ENCODE measurements at places on chromosomes 4 and X.

- peaks cover 18% of the 10 kb centered on the region for H3K27me3 ChIP-seq
- peaks cover 51% of the 10 kb centered on the region for H3K4me1 ChIP-seq
- peaks cover 45% of the 10 kb centered on the region for H3K36me3 ChIP-seq
- no peak for DNase-seq
- H3K4me3 ChIP-seq: peak overlapping the region; percentile 91
Observed at GRCh38 chr4:780716-781492, 45.0 kb downstream of the CPLX1 start.

DNA sequence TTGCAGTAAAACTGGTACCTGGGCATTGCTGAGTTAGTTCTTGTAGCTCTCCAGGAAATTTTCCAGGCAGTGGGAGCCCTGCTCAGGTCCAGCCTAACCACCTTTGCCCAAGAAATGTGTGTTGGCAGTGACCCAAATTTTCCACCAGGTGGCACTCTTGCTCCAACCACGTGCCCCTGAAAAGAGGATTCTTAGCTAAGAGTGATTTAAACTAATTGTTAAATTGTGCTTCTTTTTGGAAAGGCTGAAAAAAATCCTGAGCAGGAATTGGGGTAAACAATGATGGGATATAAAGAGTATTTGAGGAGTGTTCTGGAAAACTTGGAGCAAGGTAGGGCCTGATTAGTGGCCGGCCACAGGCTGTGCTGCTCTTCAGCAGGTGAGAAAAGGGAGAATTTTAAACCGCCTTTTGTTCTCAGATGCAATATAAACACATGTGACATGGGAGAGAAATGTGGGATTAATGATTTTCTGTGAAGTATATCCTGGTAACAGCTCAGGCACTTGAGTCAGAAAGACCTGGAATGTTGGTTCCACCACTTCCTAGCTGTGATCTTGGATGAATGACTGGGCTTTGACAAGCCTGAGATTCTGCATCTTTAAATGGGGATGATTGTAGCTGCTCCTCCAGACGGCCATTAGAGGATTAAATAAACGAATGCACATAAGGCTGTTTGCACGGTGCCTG, 219.6 kb downstream of the PTTG2 start:
- H3K36me3 ChIP-seq: no peaks in the 10 kb centered on the region
- peaks cover 28% of the 10 kb centered on the region for H3K4me1 ChIP-seq
- H3K4me3 ChIP-seq: no peak overlapping the region
- H3K27me3 ChIP-seq: peaks cover 6% of the 10 kb centered on the region
- peak overlapping the region; percentile 15 for H3K27ac ChIP-seq
- DNase-seq: peak; percentile 54

GRCh38 chr4:169205075-169205743, 65.5 kb downstream of the SH3RF1 start:
- H3K4me1 ChIP-seq: peaks cover 30% of the 10 kb centered on the region
- no peaks in the 10 kb centered on the region for H3K27me3 ChIP-seq
- no peaks in the 10 kb centered on the region for H3K36me3 ChIP-seq

DNA sequence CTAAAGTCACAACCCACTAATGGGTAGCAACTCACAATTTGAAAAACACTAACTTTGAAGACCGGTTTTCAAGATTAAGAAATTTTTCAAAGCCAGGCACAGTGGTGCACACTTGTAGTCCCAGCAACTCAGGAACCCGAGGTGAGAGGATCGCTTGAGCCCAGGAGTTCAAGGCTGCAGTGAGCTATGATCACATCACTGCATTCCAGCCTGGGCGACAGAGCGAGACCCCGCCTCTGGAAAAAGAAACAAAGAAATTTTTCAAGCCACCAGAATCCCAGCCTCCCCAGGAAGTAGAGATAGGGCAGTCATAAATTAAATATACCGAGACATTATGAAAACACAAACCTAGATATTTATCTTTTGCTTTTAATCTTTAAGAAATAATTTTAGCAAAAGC, 13.0 kb downstream of the SMARCA1 start:
- H3K27ac ChIP-seq: no peak overlapping the region
- no peak overlapping the region for H3K4me3 ChIP-seq
- H3K27me3 ChIP-seq: peaks cover 4% of the 10 kb centered on the region
- H3K4me1 ChIP-seq: no peaks in the 10 kb centered on the region

DNA sequence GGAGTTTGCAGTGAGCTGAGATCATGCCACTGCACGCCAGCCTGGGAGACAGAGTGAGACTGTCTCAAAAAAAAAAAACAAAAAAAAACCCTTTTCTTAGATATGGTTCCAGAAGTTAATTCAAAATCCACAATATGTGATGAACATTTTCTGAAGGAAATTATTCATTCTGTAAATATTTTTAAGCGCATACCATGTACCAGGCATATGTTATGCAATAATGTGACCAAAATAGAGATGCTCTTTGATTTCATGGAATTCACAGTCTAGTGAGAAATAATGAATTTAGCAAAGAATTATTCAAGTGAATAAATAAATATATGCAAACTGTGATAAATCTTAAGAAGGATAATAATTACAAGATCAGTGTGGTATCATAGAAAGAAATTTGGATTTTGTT, 174.7 kb downstream of the GC start:
- no peak overlapping the region for H3K27ac ChIP-seq
- no peak for DNase-seq
- H3K27me3 ChIP-seq: no peaks in the 10 kb centered on the region
- no peak overlapping the region for H3K4me3 ChIP-seq
- H3K4me1 ChIP-seq: no peaks in the 10 kb centered on the region
- H3K36me3 ChIP-seq: no peaks in the 10 kb centered on the region

DNA sequence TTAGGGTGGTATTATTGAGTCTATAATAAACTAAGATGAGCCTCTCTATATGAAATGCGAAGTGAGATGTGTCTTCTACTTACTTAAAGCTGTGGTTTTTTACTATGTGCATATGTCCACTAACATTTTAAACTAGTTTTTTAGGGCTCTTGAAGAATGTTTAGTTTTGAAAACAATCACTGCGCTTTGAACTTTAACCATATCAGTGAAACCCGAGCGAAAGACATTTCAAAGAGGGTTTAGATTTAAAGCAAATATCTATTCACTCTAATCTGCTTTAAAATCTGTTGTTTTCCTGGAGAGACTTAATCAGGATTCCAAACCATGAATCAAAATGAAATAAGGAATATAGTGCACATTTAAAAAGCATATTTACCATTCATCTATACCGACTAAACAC, 24.8 kb upstream of the SLC7A11 start:
- no peak overlapping the region for H3K4me3 ChIP-seq
- H3K27ac ChIP-seq: no peak overlapping the region
- H3K4me1 ChIP-seq: no peaks in the 10 kb centered on the region

DNA sequence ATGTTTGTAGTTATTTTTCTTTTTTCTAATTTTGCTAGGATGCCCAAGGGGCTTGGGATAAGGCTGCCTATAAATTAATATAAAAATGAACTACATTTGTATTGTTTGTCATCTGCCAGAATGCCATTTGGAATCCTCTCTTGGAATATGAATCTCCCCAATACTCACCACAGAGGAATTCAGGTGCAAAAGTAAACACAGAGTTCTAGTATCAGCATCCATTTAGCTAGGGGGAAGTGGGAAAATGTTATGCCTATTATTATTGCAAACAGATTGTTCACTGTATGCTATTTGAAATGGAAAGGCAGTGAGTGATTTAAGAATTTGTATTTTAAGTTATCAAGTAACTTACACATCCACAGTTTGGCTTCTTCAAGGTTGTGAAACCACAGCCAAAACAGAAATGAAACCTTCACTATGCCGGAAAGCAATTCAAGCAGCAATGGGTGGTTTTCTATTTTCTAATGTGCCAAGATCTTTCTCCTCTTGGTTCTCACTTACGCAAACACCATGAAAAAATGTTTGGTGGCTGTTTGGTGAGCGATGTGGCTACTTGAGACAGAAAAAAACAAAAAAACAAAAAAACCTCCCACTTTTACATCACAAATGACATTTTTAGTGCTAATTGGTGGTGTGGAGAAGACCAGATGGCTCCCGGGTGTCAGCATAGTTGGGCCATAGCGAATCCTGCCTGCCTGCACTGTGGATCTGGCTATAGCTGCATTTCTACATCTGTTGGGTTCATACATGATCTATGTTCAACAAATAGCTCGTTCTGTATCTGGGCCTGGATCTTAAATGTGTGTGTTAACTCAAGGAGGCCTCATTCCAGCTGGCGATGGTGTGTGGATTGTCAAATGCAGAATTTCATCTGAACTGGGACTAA, 200.8 kb upstream of the GIMD1 start:
- no peak for DNase-seq
- H3K27me3 ChIP-seq: no peaks in the 10 kb centered on the region
- no peaks in the 10 kb centered on the region for H3K36me3 ChIP-seq
- H3K27ac ChIP-seq: no peak overlapping the region

- no peak for DNase-seq
- no peak overlapping the region for H3K27ac ChIP-seq
- H3K4me3 ChIP-seq: no peak overlapping the region
- H3K36me3 ChIP-seq: peaks cover 17% of the 10 kb centered on the region
- peaks cover 3% of the 10 kb centered on the region for H3K4me1 ChIP-seq
- H3K27me3 ChIP-seq: no peaks in the 10 kb centered on the region
Observed at GRCh38 chr4:4446434-4446833, 59.5 kb downstream of the NSG1 start.

DNA sequence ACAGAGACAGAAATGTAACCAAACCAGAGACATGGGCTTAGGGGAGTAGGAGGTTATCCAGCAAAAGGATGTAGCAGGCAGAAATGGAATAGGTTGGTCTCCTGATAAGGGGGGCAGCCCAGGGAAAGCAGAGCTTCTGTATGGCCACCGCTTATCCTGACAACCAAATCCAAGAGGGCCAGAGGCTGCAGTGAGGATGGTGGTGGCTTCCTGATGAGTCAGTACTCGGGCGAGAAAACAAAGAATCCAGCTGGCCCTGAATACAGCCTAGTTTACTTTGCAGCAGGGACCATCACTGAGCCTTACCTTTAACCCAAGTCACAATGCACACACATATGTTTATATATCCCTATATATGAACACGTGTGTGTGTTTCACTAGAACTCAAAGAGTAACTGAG, 129.7 kb upstream of the FTHL17 start:
- no peak for DNase-seq
- H3K4me3 ChIP-seq: no peak overlapping the region
- no peaks in the 10 kb centered on the region for H3K4me1 ChIP-seq
- no peak overlapping the region for H3K27ac ChIP-seq

- no peak overlapping the region for H3K27ac ChIP-seq
- H3K36me3 ChIP-seq: no peaks in the 10 kb centered on the region
- no peak for DNase-seq
- no peak overlapping the region for H3K4me3 ChIP-seq
Observed at GRCh38 chr4:31422006-31422405, 701.8 kb downstream of the PCDH7 start.

DNA sequence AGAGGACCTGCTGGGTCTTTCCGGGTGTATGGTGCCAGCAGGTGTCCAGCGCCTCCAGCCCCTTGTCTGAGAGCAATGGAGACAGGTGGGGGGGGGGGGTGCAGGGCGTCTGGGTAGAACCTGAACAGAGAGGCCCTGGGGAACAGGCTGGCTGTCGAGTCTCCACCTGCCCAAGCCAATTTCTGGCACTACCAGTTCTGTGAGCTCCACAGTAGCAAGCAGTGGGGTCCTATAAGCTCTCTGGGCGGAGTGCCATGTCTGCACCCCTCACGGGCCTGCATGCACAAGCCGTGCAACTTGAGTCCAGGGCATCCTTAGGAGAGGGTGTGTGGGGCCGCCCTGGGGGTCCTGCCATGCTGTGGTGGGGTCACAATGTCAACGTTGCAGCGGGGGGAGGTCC, 10.1 kb upstream of the FGFR3 start:
- H3K27me3 ChIP-seq: no peaks in the 10 kb centered on the region
- H3K36me3 ChIP-seq: no peaks in the 10 kb centered on the region
- H3K27ac ChIP-seq: no peak overlapping the region
- no peak for DNase-seq

DNA sequence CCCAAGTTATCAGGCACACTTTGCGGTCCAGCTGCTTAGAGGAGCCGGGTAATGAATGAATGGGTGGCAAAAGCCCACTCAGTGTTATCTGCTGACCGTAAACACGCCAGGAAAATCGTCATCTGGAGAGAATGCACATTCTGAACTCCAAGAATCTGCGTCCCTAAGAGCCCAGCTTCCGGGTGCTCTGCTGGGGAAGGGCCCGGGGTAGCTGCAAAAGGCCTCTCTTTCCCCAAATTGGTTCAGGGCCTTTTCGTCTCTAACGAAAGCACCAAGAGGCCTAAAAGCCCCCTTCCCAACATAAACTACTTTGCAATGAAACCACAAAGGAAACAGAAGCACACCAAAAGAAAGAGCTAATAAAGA, 1.6 kb upstream of the SFRP2 start:
- peaks cover 48% of the 10 kb centered on the region for H3K4me1 ChIP-seq
- H3K36me3 ChIP-seq: no peaks in the 10 kb centered on the region
- H3K4me3 ChIP-seq: peak overlapping the region; percentile 55
- H3K27me3 ChIP-seq: peaks cover 79% of the 10 kb centered on the region

DNA sequence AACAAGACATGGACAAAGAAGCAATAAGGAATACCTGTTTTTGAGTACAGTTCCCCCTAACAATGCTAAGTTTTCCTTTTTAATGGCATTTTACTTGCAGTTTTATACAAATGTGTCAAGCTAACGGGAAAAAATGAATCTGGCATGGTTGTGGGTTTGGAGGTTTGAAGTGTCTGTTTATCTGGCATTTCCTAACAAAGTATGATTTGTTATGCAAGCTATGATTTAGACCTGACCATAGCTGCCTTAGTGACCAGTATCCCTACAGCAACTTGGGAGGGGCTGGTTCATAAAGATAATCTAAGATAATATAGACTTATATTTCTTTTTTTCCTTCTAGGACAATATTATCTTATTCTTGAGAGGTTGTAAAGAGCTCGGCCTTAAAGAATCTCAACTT, 60.6 kb downstream of the LIMCH1 start:
- peaks cover 3% of the 10 kb centered on the region for H3K27me3 ChIP-seq
- H3K4me1 ChIP-seq: no peaks in the 10 kb centered on the region
- no peak overlapping the region for H3K27ac ChIP-seq
- H3K4me3 ChIP-seq: no peak overlapping the region
- no peak for DNase-seq

- DNase-seq: no peak
- no peaks in the 10 kb centered on the region for H3K27me3 ChIP-seq
- H3K4me1 ChIP-seq: no peaks in the 10 kb centered on the region
- no peak overlapping the region for H3K4me3 ChIP-seq
- H3K36me3 ChIP-seq: no peaks in the 10 kb centered on the region
- H3K27ac ChIP-seq: no peak overlapping the region
Observed at GRCh38 chr4:30153427-30153826, 566.7 kb upstream of the PCDH7 start.

DNA sequence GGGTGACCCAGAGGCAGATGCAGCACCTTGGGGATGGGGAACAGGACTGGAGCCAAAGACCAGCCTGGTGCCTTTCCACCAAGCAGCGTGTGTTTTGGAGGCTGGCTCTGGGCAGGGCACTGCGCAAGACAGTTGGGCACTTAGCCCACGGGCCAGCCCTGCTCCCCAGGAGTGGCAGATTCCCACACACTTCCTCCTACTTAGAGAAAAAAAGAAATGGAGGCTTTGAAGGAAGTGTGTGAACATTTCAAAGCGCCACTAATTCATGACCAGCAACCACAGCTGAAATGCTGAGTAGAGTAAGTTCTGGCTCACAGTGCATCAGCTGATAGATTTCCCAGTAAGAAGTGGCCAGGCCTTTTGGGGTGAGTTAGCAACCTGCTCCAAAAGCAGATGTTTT, 54.9 kb upstream of the LGI2 start:
- no peak for DNase-seq
- no peak overlapping the region for H3K4me3 ChIP-seq
- no peak overlapping the region for H3K27ac ChIP-seq
- H3K36me3 ChIP-seq: no peaks in the 10 kb centered on the region
- peaks cover 4% of the 10 kb centered on the region for H3K4me1 ChIP-seq

Data from activated B cell treated with CpG ODN at 0.5 μM for 24 hours (primary cell).